Right atrium auricular region (tissue), 2 donors: ENCODE measurements at places on chromosomes 2 and 18.

GRCh38 chr2:240290432-240291336 is 144.8 kb upstream of the GPC1 start:
- DNase-seq, result no peak

DNA sequence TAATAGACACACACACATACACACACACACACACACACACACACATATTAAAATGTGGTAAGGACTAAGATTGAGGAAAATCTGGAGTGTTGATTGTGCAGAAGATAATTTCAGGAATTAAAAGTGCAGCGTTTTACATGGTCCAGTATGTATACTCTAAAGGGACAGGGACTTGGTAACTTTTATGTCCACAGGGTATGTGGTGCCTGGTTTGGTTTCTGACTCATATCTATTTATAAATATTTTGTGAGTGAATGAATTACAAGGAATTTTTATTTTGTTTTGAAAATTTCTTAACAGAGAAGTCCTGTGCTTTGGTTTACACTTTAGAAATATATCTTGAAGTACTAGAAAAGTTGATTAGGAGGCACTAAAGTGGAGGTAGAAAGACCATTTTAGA is 287.7 kb upstream of the NXPH2 start:
- DNase-seq, result no peak

- no peak for DNase-seq
Observed at GRCh38 chr18:48290162-48290926, 118.8 kb downstream of the ZBTB7C start.

- no peak for DNase-seq
Observed at GRCh38 chr18:1092228-1092627, 187.6 kb downstream of the ADCYAP1 start.

GRCh38 chr2:15939556-15939853 is 845 bp upstream of the MYCN start:
- DNase-seq, result no peak

- no peak for DNase-seq
Observed at GRCh38 chr2:233892793-233893192, 24.4 kb upstream of the TRPM8 start.

- DNase-seq, result no peak
Observed at GRCh38 chr2:218364196-218364595, 7.5 kb downstream of the CATIP start.

DNA sequence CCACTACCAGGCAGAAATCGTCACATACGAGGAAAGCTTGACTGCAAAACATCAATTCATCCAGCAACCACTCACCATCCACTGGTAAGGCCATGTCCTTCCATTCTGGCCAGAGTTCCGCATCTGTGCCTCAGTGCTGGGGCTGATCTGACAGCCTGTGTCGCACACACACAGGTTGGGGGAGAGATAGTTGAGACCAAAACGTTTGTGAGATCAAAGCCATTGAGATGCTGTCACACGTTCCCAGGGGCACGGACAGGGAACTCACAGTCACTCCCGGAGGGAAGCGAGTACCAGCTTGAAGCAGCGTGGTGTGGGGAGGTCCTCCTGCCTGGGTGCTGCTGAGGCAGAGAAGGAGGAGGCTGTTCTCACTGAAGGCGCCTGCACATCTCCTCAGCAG is 458.5 kb upstream of the SALL3 start:
- DNase-seq, result no peak

- DNase-seq, result no peak
Observed at GRCh38 chr2:76275788-76276187, 565.1 kb upstream of the GCFC2 start.

GRCh38 chr2:60633615-60634014 is 80.2 kb upstream of the BCL11A start:
- DNase-seq, result no peak

DNA sequence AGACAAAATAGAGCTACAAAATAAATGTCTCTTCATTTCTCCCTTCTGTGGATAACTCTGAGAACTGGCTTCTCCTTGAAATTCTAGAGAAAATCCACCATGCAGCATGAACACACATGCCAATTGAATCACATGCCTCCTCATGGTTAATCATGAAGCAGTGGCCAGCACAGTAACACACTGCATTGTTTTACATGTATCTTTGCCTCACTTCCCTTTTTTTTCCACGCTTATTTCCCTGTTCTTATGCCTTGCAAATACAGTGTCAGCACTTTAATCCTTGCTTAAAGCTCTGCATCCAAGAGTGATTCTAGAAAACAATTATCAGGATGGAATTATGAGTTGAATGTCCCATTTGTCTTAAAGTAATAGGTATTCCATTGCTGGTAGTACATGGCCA is 50.3 kb upstream of the ZBTB7C start:
- peak; percentile 43 for DNase-seq
